Esophagus mucosa (tissue), 1 donor: ENCODE measurements at places on chromosomes 5 and 9. TPM values are rescaled to one million over a fixed set of nuclear protein-coding genes. Genes with fewer than 3 reads are reported as not detected.
A peak's percentile ranks its signal among the peaks of the same experiment; 100 is the strongest.

DNA sequence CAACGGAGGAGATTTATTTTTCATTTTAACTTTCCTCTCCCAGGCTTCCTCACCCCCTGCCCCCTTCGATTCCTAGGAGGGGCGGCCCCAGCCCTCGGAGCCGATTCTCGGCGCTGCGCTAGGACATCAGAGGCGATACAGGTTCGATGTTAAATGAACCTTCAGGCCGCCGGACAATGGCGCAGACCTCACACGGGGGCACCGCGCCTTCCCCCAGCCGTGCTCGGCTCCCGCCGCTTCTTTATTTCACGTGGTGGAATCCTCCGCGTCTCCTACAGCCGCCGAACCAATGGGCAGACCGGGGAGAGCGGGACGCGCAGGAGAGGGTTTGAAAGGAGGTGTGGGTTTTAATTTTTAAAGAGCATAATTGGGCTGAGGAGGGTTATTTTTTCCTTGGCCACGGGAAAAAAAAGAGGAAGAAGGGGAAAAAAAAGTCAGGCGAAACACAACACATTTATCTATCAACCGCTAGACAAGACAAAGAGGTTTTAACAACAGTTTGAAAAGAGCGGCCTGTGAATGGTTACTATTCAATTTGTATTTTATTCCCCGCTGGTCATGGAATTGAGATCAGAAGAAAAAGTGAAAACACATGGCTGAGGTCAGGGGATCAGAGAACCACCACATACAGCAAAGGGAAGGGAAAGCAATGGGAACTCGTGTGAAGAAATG is 126.8 kb downstream of the TMEM174 start:
- ATAC-seq = no peak

GRCh38 chr9:13661014-13661413 is 381.5 kb upstream of the MPDZ start:
- ATAC-seq = no peak

GRCh38 chr5:1503241-1504068 is 20.3 kb downstream of the LPCAT1 start:
- no peak for ATAC-seq

- ATAC-seq = no peak
Observed at GRCh38 chr5:174990909-174991308, 266.5 kb downstream of the MSX2 start.

- ATAC-seq = peak; percentile 86
Observed at GRCh38 chr5:114449860-114450421, 88.1 kb downstream of the KCNN2 start.

GRCh38 chr5:116566251-116566650 is 8.4 kb downstream of the SEMA6A start:
- no peak for ATAC-seq

GRCh38 chr5:154197801-154198491 is 7.4 kb downstream of the GALNT10 start:
- ATAC-seq = peak; percentile 96

DNA sequence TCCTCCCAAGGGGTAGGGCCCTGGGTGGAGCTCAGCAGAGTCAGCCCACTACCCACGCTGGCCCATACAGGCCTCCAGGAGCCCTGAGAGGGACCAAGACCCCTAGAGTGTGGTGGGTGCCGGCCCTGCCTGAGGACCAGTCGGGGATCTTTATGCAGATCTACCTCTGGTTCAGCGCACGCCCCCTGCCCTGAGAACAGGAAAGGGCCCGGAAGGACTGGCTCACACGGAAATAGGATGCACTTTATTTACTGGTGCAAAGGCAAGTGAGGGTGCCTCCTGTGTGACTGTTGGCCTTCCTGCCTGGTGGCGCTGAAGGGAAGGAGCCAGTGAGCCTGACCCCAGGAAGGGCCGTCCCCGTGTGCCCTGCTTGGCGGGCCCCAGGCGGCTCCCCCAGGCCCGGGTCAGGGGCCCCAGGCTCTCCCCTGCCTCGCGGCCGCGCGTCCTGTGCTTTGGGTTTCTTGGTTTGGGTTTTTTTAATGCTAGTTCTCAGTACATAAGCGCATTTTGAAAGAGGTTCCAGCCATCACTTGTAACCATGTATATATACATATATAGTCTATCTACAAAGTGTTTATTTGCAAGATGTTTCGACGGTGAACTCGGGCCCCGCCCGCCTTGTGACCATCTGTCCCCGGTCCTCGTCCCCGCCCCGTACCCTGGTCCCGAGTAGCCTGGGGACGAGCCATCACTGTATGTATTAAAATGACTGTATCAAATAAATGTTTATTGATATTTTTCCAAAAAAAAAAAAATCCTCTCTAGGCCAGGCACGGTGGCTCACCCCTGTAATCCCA is 76.4 kb upstream of the ROR2 start:
- no peak for ATAC-seq

DNA sequence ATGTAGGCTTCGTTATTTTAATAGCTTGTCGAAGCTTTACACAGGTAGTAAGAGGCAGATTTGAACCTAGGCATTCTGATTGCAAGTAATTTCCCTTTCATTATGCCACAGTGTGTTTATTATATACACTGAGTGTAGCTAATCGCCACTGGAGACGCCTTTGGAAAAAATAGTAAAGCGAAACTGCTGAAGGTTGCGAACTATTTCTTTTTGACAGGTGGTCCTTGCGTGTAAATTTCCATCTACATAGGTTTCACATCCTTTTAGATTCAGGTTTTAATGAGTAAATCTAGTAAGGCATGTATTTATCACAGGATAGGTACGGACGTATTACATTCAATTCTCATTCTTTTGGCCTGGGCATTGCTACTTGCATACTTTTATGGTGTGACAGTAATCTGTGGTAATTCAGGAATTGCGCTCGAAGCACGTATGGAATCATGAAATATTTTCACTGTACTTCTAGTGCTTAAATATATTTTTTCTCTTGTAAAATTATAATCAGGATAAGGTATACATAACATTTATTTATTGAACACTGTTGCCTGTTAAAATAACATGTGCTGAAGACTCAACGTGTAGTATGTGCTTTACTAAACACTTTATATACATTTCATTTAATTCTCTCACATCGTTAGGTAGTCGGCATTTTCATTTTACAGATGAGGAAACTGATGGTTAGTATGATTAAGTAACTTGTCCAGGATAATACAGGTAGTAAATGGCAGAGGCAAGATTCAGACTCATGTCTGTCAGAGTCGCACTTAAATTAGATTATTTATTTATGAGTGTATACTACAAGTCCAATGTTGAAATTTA is 1.8 kb downstream of the MARCHF6 start:
- no peak for ATAC-seq

DNA sequence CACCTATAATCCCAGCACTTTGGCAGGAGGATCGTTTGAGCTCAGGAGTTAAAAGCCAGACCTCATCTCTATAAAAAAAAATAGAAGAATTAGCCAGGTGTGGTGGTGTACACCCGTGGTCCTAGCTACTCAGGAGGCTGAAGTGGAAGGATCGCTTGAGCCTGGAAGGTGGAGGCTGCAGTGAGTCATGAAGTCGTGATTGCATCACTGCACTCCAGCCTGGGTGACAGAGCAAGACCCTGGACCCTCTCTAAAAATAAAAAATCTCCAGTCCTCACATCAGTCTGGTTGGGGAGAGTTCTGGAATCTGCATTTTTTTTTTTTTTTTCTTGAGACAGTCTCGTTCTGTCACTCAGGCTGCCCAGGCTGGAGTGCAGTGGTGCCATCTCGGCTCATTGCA is 9.3 kb downstream of the FPGS start:
- no peak for ATAC-seq

GRCh38 chr5:87572090-87572489 is 159.4 kb upstream of the CCNH start:
- no peak for ATAC-seq

GRCh38 chr9:71638627-71639026 is 129.7 kb downstream of the CEMIP2 start:
- peak; percentile 25 for ATAC-seq

GRCh38 chr9:112327718-112328450 is 5.5 kb downstream of the PTBP3 start:
- ATAC-seq = peak; percentile 23

GRCh38 chr5:76046741-76047140 is 36.4 kb upstream of the SV2C start:
- ATAC-seq = no peak

GRCh38 chr5:173016598-173017046 is 33.1 kb downstream of the ATP6V0E1 start:
- peak; percentile 37 for ATAC-seq

DNA sequence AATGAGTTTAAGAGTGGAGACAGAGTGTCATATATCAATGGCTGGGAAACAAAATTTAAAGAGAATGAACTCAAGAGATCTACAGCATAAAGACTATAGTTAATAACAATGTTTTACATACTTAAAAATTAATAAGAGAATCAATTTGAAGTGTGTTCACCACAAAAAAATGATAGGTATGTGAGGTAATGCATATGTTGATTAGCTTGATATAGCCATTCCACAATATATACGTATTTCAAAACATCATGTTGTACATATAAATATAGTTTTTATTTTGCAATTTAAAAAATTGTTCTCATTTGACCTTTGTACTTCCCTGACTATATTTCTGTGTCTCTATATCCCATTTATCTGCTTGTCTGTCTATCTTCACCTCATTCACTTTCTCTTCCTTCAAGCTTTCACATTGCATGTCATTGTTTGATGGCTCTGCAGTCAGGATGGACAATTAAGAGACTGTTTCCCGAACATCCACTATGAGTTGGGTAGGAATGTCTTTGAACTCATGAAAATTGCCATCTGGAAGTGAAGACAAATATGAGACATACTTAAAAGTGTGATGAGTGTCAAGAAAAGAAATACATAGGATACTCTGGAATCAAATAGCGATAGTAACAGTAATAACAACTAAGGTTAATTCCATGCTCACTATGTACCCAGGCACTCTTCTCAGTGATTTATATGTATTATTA is 359.9 kb upstream of the ACTBL2 start:
- ATAC-seq = no peak

DNA sequence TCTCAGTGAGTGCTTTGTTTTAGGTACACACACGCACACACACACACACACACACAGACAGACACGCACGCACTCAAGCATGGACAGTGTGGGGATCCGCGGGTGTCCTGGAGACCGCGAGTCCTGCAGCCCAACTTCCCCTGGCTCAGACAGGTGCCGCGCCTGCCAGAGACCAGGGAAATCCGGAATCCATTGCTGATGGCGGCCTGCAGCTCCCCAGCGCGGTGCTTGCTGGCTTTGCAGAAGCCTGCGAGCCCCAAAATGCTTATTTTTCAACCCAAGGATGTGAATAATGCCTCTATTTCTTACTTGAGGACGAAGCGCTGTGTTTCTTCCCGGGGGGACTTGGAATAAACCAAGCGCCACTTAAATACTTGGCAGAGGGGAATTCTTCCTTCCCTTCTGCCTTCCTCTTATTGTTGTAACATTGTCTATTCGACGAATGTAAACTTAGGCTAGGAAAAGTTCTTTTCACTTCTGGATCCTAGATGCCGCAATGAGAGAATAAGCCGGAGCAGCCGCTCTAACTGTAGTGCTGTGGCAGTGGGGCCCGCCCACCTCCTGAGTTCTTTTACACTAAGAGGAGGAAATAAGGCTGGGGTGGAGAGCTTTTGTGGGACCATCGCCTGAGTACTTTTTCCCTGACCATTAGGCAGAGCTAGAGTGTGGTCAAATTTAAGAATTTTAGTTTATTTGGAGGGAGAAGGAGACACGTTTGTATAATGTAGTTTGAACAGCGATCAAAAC is 802 bp downstream of the ITGA2 start:
- ATAC-seq = peak; percentile 24

DNA sequence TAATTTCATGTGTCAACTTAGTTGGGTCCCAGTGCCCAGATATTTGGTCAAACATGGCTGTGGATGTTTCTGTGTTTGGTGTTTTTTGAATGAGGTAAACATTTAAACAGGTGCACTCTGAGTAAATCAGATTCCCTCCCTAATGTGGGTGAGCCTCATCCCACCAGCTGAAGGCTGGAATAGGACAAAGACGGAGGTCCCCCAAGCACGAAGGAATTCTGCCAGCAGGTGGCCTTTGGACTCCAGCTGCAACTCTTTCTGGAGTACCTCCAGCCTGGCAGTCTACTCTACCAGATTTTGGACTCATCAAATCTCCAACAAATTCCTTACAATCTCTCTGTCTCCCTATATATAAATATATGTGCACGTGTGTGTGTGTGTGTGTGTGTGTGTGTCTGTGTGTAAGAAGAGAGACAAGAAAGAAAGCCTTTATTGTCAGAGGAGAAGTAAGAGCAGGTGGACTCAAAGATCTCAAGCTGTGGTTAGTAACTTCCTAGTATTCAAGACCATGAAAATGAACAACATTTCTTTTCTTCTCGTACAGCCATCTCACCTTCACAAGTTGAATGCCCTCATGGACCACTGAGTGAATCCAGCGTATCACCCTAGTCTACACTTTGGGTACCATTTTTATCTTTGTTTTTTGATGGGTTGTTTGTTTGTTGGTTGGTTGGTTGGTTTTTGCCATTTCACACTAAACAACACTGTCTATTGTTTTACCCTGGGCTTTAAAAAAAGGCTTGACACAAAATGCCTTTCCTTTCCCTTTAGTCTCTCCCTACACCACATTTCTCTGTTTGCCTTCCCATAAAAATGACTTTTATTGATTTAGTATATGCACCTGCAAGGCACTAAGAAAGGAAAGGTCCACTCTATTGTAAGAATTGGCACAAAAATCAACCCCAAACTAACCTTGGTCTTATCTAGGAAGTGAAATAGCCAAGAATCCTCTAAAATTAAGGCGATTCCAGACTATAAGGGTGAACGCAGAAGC is 118.7 kb downstream of the TENT4A start:
- no peak for ATAC-seq

GRCh38 chr5:113705657-113706056 is 192.2 kb downstream of the YTHDC2 start:
- no peak for ATAC-seq

GRCh38 chr5:122602700-122603099 is 172.2 kb upstream of the SNX2 start:
- ATAC-seq = no peak

GRCh38 chr5:88926774-88927173 is 43.8 kb upstream of the MEF2C start:
- no peak for ATAC-seq

- ATAC-seq = no peak
Observed at GRCh38 chr9:96100385-96101300, 201.3 kb downstream of the HSD17B3 start.

DNA sequence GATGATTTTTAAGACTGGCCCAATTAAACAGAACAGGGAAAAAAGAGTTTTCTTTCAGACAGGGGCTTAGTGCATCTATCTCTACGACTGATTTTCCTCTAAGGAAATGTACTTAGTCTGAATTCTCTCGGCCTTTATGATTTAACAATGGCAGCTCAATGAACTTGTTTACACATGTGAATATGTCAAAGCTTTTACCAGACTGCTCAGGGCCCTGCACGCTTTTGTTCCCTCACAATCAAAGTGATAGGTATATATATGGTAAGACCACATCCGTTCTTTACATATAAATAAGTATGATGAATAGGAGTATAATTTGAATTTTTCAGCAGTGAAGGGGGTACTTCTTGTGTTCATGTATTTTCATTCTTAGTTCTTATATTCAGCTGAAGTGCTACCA is 27.6 kb downstream of the LEAP2 start:
- no peak for ATAC-seq

- ATAC-seq = no peak
Observed at GRCh38 chr5:107263387-107264018, 407.2 kb downstream of the EFNA5 start.

The ANKRD34B gene
- total RNA-seq = not detected

The MLANA gene
- total RNA-seq = not detected

The RNF20 gene
- total RNA-seq = 36.9 TPM

The SNCAIP gene
- 2.3 TPM for total RNA-seq

The FAXDC2 gene
- total RNA-seq = 2.9 TPM
